ENCODE measurements at places on chromosomes 4 and X.
A peak's percentile ranks its signal among the peaks of the same experiment; 100 is the strongest.

- DNase-seq = no peak
These were observed 54.6 kb upstream of the CLDN34 start for GRCh38 chrX:9912351-9913145.

GRCh38 chr4:90186229-90186628 is 59.0 kb downstream of the CCSER1 start:
- DNase-seq = no peak

GRCh38 chr4:18695733-18696527 is 674.4 kb upstream of the LCORL start:
- no peak for DNase-seq

GRCh38 chrX:96721354-96721753 is 36.7 kb downstream of the DIAPH2 start:
- peak; percentile 36 for DNase-seq

DNA sequence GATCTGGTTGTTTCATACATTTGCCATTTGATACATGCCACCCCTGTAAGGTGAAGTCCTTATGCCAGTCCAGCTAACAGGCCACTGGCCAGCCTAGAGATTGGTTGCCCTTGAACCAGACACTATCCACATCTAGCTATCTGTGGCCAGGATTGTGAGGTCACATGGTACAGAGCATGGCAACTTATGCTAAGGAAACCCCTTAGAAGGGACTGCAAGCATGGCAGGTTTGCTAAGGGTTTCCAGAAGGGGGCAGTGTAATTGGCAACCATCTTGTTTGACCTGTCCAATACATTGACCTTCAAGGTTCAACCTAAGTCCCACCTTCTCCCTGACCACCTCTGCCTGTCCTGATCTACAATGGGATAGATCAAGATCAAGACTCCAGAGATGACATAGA is 47.5 kb downstream of the SMC1A start:
- no peak for DNase-seq

GRCh38 chrX:109927663-109928273 is 75.1 kb upstream of the TMEM164 start:
- no peak for DNase-seq

GRCh38 chr4:54146139-54146538 is 46.2 kb downstream of the GSX2 start:
- DNase-seq = no peak

DNA sequence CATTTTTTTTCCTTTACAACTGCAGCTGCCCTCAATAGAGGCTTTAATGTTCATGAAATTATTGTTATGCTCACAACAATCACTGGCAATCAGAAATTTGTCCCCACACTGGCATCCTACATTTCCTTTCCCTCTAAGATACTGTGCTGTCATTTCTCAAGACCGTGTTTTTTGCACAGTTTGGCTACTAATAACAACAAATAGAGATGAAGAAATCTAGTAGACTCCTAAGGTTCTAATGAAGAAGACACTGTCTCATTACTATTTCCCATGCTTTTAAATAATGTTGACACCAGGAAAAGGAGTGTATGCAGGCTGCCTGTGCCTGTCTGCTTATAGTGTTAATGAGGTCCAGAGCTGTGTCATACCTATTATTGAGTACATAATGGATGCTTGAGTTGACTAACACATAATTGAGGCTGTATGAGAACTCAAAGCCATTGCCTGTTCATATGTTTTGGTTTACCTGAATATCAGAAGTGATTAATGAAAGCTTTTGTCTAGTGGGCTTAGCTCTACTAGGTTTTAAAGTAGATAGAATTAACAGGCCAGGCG is 1.5 kb upstream of the EIF4E start:
- DNase-seq = no peak

GRCh38 chr4:75660491-75660890 is 12.7 kb downstream of the G3BP2 start:
- DNase-seq = no peak

DNA sequence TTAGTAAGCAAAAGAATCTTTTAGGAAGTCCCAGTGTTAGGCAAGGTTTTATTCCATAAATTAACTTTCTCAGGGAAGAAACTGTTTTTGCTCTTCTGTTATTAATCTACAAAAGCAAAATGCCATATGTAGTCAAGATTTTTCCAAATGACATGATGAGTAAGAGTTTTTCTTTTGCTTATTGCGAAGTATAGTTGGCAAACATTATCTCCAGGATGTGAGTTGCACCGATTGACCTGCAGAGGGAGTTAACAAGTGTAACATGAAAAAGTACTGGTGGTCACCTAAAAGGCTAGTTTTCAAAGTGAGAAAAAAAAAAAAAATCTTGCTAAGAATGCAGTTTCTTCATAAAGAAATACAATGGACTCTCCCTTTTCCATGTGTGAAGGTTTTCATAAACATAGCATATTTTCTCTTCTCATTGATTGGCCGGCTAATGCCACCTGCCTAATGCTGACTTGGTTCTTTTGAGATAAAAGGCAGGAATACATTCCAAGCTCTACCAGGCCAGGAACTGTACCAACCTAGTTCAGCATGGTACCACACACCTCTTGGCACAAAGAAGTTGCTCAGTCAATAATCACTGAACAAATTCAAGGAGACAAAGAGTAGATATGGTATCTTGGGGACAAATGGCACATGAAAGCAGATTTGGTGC is 100.2 kb downstream of the LNX1 start:
- DNase-seq = peak; percentile 40

GRCh38 chr4:1511441-1512041 is 105.3 kb upstream of the NKX1-1 start:
- no peak for DNase-seq
